ENCODE measurements at places on chromosomes 5 and 9.

DNA sequence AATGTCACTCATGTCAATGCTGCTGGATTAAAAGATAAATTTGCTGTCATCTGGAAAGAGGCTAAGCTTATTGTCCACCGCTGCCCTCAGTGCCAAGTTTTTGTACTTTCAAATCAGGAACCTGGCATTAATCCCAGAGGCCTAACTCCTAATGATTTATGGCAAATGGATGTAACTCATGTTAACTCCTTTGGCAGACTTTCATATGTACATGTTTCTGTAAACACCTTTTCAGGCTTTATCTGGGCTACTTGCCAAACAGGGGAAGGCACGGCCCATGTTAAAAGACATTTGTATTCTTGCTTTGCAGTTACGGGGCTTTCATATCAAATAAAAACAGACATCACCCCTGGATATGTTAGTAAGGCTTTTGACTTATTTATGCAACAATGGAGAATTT is 608.0 kb upstream of the ACO1 start:
- no peak for DNase-seq

- no peak for DNase-seq
Observed at GRCh38 chr5:50667023-50667652, 701 bp downstream of the PARP8 start.

- DNase-seq: no peak
Observed at GRCh38 chr5:55570026-55570425, 35.3 kb upstream of the PLPP1 start.

GRCh38 chr9:6938447-6938846 is 180.7 kb downstream of the KDM4C start:
- peak; percentile 84 for DNase-seq

- no peak for DNase-seq
Observed at GRCh38 chr9:28976684-28977083, 1403.4 kb upstream of the C9orf72 start.

Data from G401 (cell line).